ENCODE measurements at places on chromosomes 16 and 17.

GRCh38 chr16:73365016-73365551, 317.2 kb upstream of the ZFHX3 start:
- DNase-seq: peak; percentile 1

DNA sequence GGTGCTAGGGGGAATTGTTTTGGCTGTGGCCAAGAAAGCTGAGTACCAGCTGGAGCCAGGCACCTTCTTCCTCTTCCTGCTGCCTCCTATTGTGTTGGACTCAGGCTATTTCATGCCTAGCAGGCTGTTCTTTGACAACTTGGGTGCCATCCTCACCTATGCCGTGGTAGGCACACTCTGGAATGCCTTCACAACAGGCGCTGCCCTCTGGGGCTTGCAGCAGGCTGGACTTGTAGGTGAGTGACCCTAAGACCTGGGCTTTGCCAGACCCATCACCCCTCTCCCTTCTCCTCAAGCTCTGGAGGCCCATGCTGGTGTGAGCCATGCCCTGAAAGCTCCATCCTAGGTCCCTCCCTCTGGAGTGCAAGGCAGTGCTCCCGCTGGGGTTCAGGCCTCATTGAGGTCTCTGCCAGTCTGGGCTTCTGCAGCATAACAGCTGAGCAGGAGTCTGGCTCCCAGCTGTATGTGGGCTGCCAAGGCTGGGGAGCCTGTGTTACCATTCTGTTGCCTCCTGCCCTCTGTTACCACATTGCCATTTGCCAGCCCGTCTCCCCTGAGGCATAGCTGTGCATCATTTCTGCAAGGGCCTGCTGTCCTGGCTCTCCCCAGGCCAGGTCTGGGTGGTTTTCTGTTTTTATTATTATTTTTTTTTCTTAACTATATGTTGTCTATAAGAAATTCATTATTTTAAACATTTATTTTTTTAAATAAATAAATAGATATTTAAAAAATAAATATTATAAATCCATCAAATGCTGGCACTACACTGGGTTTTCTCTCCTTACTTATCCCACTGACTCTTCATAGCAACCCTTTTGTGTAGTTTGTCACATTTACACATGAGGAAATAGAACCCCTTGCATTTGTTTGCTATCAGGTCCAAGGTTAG, 4.1 kb downstream of the SLC9A5 start:
- no peak for DNase-seq

- no peak for DNase-seq
These were observed 63.2 kb downstream of the ENGASE start for GRCh38 chr17:79137789-79138165.

GRCh38 chr17:64278614-64279013, 15.6 kb upstream of the TEX2 start:
- DNase-seq: no peak
